ENCODE measurements at places on chromosomes 11 and 22. TPM values are rescaled to one million over a fixed set of nuclear protein-coding genes. Genes with fewer than 3 reads are reported as not detected.

- peak; percentile 69 for DNase-seq
Measured at GRCh38 chr11:118618115-118618990, 10.9 kb downstream of the PHLDB1 start.

Gene GRIK4
- total RNA-seq, result 4.3 TPM

- DNase-seq, result no peak
Measured at GRCh38 chr11:35040221-35040942, 98.6 kb upstream of the CD44 start.

Gene DDTL
- total RNA-seq, result 2.5 TPM

- DNase-seq, result no peak
Measured at GRCh38 chr11:109378034-109378433, 44.0 kb upstream of the C11orf87 start.
